ENCODE measurements at places on chromosomes 2 and 18. TPM values are rescaled to one million over a fixed set of nuclear protein-coding genes. Genes with fewer than 3 reads are reported as not detected.
A peak's percentile ranks its signal among the peaks of the same experiment; 100 is the strongest.

TMEM198 gene
- total RNA-seq, result 2.3 TPM

AMER3 gene
- not detected for total RNA-seq

DNA sequence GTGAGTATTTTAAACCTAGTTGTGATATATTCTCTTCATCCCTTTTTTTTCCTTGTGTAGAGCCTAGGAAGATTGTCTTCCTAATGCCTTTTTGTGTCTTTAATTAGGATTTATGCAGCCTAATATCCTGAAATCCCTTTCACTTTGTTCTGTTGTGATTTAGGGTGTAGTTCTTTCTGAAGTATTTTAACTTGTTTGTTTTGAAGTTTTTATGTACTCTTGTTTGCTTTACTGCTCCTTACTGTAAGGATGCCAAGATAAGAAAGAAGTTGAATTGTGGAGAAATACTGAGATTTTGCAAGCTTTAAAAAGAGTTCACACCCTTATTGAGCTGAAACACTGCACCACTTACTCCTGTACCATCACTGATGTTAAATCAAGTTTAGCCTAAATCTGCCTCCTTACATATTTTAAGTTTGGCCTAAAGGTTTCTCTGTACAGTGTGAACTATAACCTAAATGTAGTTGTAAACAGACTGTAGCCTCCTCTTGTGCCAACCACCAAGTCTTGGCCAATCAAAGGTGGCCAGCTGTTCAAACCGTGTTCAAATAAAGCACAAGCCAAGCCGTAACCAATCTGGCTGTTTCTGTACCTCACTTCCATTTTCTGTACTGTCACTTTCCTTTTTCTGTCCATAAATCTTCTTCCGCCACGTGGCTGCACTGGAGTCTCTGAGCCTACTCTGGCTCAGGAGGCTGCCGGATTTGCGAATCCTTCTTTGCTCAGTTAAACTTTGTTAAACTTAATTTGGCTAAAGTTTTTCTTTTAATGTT is 17.7 kb upstream of the ACOXL start:
- no peak overlapping the region for H3K27ac ChIP-seq
- no peaks in the 10 kb centered on the region for H3K4me1 ChIP-seq
- no peak overlapping the region for H3K4me3 ChIP-seq
- no peaks in the 10 kb centered on the region for H3K36me3 ChIP-seq
- peaks cover 10% of the 10 kb centered on the region for H3K27me3 ChIP-seq

DNA sequence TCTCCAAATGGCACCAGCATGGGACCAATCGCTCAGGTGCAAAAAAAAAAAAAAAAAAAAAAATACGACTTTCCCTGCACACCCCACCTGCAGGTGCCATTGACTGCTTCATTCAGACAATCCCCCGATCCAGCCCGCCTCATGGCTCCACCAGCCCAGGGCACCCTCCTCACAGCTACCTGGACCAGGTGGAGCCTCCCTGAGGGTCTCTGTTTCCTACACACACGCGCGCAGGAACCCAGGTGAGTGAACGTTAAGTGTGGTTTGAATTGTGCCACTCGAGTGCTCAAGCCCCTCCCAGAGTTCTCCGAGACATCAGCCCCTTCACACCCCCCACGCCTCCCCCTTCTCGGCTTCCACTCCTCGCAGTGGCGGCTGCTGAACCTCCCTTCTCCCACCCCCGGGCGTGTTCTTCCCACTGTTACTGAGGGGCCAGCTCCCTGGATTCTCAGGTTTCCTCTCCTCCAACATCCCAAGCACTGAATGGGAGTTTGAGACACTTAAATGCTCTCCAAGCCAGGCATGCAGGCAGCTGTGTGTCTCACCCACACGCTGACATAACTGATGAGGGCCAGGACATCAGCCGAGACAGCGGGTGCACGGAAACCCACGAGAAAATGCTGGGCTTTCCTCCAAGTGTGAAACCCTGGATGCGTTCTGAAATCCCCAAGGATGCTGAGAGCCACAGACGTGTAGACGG is 88.8 kb upstream of the SNTG2 start:
- no peaks in the 10 kb centered on the region for H3K36me3 ChIP-seq
- H3K4me3 ChIP-seq, result no peak overlapping the region
- DNase-seq, result no peak

DNA sequence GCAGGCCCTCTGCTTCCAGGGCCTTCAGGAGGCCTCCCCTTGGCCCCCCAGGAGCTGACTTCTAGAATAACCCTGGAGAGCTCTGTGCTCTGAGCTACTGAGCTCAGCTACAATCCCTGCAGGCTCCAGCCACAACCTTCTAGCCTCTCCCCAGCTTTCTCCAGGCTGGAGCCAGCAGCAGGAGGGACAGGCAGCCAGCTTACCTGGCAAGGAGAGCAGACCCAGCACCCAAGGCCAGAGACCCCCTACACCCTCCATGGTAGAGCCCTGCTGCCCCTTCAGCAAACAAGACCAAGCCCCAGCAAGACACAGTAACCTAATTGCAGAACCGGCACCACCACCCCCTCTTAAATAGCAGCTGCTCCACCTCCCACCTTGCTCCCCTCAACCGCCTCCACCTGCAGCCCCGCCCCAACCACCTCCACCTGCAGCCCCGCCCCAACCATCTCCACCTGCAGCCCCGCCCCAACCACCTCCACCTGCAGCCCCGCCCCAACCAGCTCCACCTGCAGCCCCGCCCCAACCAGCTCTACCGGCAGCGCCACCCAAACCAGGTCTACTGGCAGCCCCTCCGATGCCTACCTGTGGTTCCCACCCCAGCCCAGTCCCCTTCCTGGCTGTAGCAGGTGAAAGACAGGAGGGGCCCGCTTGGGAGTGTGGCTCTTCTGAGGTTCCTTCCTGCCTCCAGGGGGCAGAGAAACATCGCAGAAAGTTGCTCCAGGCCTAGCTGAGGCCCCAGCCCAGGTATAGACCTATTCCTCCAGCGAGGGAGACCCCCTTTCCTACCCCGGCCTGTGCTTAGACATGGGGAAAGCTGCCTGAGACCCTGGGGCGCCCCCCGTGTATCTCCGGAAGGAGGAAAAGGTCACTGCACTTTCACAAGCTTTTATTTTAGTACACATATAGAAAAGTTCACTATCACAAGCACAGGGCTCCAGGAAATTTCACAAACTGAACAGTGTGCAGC is at the start of gene ASTL:
TSS of gene ASTL (minus strand) at position 324 of the 967 bp plus-strand sequence. CDS start at position 258, 66 bp downstream.
- H3K4me3 ChIP-seq, result no peak within 1 kb of the TSS
- no peak within 1 kb of the TSS for H3K27ac ChIP-seq

CYRIA gene
- 0.13 TPM for total RNA-seq

DNA sequence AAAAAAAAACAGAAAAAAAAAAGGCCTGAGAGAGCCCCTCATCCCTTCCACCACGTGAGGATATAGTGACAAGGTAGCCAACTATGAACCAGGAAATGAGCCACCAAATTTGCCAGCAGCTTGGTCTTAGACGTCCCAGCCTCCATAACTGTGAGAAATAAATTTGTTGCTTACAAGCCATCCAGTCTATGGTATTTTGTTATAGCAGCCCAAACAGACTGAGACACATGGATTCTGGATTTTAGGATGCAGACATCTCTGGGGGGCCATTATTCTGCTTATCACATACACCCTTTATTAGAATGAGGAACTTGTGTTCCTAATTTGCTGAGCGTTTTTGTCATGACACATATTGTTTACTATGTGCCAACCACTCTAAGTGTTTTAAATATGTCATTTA is 5.4 kb upstream of the YIPF4 start:
- no peak for DNase-seq
- no peaks in the 10 kb centered on the region for H3K36me3 ChIP-seq
- peaks cover 3% of the 10 kb centered on the region for H3K4me1 ChIP-seq
- H3K27ac ChIP-seq, result no peak overlapping the region
- H3K27me3 ChIP-seq, result no peaks in the 10 kb centered on the region

GRCh38 chr18:79772108-79772864 is 25.5 kb upstream of the KCNG2 start:
- H3K27me3 ChIP-seq, result peaks cover 50% of the 10 kb centered on the region
- H3K36me3 ChIP-seq, result no peaks in the 10 kb centered on the region
- no peak overlapping the region for H3K4me3 ChIP-seq

DNA sequence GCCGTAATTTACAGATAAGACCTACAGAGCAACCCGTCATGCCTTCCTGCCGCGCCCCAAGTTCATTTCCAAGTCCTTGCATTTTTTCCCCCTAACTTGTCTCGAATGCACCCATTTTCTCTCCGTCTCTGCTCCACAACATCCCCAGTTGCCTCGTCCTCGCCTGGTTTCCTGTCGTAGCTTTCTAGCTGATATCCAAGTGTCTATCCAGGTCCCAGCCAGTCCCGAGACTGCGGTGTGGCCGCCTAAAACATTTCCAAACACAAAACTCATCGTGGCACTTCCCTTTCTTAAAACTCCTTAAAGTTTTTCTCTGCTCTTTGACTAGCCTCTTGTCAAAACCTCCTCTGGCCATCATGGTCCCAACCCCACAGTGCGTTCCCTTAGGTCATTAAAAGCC is 1.2 kb upstream of the BARD1 start:
- peaks cover 15% of the 10 kb centered on the region for H3K4me1 ChIP-seq
- H3K4me3 ChIP-seq, result peak overlapping the region; percentile 91
- DNase-seq, result no peak
- no peaks in the 10 kb centered on the region for H3K27me3 ChIP-seq
- no peaks in the 10 kb centered on the region for H3K36me3 ChIP-seq
- peak overlapping the region; percentile 93 for H3K27ac ChIP-seq

- no peaks in the 10 kb centered on the region for H3K36me3 ChIP-seq
- no peak for DNase-seq
- H3K4me3 ChIP-seq, result no peak overlapping the region
- H3K4me1 ChIP-seq, result no peaks in the 10 kb centered on the region
- no peak overlapping the region for H3K27ac ChIP-seq
Measured at GRCh38 chr18:69480460-69480859, 79.8 kb downstream of the DOK6 start.

LYPD6B gene
- 2.2 TPM for total RNA-seq

DNA sequence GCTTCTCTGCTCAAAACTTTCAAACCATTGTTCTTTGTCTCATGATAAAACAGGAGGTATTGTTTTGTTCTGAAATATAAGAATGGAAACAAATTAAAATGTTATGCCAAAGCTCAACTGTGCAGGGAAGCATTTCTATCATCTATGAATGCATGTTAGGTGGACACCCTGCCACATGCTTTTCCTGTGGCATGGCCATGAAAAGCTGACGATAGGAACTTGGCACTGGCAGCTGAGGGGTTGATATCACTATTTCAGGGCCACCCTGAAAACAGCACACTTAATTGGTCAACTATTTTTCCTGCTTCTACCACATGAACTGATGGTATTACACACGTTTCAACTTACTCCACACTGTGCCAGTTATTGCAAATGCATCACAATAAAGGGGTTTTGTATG is 157.3 kb downstream of the MREG start:
- H3K4me3 ChIP-seq, result no peak overlapping the region
- no peak overlapping the region for H3K27ac ChIP-seq
- H3K27me3 ChIP-seq, result no peaks in the 10 kb centered on the region

SKOR2 gene
- total RNA-seq, result not detected

GRCh38 chr2:239727182-239727775 is 297.9 kb downstream of the NDUFA10 start:
- no peaks in the 10 kb centered on the region for H3K4me1 ChIP-seq
- H3K36me3 ChIP-seq, result no peaks in the 10 kb centered on the region
- no peak for DNase-seq
- no peak overlapping the region for H3K4me3 ChIP-seq
- H3K27ac ChIP-seq, result no peak overlapping the region

- no peaks in the 10 kb centered on the region for H3K36me3 ChIP-seq
- H3K4me1 ChIP-seq, result no peaks in the 10 kb centered on the region
- no peak overlapping the region for H3K4me3 ChIP-seq
- H3K27ac ChIP-seq, result no peak overlapping the region
Measured at GRCh38 chr2:206614811-206615210, 27.5 kb upstream of the FAM237A start.

SKA1 gene
- 22.1 TPM for total RNA-seq

DNA sequence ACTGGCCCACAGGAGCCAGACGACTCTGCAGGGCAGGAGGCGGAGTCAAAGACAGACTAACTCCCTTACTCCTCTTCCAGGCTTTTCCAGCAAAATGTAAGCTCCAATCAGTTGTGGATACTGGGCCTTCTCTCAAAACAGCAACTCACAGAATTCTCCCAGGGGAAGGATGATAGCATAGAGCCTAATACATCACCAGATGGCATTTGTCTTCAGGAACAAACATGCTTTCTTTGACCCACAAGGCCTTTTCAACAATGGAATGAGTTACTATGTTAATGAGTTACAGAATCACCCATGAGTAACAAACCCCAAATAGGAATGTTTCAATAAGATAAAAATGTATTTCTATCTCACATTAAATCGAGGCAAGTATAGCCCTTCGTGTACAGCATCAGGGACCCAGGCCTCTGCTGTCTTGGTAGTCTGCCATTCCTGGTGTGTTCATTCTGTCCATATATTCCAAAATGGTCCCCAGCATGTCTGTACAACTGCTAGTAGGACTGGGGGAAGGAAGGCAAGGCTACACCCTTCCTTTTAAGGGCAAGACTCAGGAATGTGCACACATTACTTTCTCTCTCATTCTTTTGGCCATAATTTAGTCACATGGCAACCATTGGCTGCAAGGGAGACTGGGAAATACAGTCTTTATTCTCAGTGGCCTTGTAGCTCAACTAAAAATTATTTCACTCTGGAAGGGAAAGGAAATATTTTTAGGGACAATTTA is 76.4 kb downstream of the BOD1L2 start:
- H3K4me1 ChIP-seq, result no peaks in the 10 kb centered on the region
- no peak overlapping the region for H3K4me3 ChIP-seq
- no peak for DNase-seq
- no peaks in the 10 kb centered on the region for H3K27me3 ChIP-seq
- H3K36me3 ChIP-seq, result no peaks in the 10 kb centered on the region
- H3K27ac ChIP-seq, result no peak overlapping the region

DNA sequence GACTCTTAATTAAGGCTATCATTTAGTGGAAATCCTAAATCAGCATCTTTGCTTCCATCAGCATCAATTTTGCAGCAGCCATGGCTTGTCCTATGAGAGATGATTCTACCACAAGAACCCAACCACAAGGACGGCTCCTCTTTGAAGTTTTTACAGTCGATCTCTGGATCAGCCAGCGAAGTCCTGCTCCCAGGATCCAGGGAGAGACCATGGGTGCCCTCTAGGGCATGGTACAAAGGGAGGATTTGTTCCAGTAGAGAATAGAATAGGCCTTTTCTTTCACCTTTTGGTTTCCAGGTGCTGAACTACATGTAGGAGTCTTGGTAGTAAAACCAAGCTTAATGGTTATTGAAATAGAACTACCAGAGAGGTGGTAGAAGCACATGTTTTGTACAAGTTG is 52.7 kb downstream of the TMEM200C start:
- H3K4me3 ChIP-seq, result no peak overlapping the region
- H3K27me3 ChIP-seq, result no peaks in the 10 kb centered on the region
- no peaks in the 10 kb centered on the region for H3K4me1 ChIP-seq

DNA sequence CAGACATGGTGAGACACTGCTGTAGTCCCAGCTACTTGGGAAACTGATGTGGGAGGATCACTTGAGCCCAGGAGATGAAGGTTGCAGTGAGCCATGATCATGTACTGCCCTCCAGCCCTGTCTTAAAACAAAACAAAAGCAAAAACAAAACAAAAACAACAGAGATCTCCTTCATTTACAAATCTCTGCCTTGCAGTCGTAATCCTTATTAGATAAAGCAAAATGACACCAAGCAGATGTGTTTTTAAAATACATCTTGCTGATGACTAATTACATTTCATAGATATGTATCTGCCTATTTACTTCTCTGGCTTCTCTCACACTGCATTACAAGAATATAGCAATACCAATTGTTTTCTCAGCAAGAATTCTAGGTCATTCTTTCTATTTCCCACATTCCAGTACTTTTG is 22.8 kb downstream of the NFE2L2 start:
- peak overlapping the region; percentile 14 for H3K4me3 ChIP-seq
- H3K27me3 ChIP-seq, result no peaks in the 10 kb centered on the region
- no peaks in the 10 kb centered on the region for H3K36me3 ChIP-seq
- peak overlapping the region; percentile 94 for H3K27ac ChIP-seq
- no peak for DNase-seq

RHOB gene
- total RNA-seq, result 38.9 TPM

CAPN14 gene
- 0.05 TPM for total RNA-seq
